ENCODE measurements at places on chromosomes 2 and 18.

DNA sequence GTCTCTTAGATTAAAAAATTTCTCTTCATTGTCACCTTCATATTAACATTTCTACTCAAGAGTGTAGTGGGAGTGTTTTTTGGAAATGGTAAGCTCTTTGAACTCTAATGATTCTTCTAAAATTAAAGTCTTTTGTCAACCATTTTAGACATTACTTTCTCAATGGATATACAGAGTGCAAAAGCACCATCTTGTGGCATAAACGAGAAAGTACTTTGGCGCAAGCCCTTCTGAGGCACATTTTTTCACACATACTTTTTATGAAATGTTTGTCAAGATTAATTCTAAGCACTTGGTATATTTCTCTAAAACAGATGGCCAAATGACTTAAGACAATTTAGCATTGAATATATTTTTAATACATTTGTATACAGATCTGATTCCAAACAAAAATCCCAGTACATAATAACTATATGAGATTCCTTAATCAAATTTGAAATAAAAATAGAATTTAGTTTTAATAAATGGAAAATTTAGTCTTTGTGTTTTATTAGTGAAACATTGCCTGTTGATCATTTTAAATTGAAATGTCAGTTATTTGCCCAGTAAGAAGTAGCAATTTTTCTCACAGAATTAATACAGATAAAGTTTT is 63.3 kb upstream of the GALNT5 start:
- peak; percentile 70 for DNase-seq

DNA sequence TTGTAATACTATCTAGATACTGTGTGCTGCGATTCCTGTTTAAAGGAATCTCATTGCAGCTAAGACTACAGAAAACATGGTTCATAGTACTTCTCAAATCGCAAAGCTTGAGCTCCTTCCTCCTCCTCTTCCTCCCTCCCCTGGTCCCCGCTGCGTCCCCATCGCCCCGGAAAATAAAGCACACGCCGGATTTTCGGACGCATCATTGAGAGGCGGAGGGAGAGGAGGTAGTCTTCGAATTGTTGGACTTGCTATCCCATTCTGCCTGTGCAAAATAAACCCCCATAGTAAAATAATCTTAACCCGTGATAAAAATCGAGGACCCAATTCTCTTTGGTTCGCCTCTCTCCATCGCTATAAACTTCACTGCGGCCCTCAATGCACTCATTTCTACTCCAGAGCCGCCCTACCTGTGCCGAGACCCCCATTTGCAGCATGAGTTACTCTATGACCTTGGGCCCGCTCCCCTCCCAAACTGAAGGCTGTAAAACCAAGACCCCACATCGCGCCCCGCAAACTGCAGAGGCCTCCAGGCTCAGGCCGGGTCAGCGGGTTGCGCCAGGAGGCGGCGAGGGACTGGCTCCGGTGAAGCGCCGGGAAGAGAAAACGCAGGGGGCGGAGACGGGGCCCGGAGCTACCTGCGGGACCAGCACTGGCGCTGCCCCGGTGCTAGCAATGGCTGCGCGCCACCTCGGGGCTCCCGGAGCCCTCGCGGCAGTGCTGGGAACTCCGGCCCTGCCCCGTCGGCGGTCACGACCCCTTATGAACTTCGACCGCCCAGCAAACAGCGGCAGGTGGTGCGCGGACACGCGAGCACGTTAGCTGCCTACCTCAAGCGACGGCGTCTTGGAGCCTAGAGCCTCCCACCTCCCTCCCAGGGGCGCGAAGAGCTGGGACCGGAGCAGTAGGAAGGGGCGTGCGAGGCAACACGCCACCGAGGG is 649 bp downstream of the ESCO1 start:
- no peak for DNase-seq

- DNase-seq = no peak
Observed at GRCh38 chr2:179826297-179826696, 35.1 kb downstream of the ZNF385B start.

DNA sequence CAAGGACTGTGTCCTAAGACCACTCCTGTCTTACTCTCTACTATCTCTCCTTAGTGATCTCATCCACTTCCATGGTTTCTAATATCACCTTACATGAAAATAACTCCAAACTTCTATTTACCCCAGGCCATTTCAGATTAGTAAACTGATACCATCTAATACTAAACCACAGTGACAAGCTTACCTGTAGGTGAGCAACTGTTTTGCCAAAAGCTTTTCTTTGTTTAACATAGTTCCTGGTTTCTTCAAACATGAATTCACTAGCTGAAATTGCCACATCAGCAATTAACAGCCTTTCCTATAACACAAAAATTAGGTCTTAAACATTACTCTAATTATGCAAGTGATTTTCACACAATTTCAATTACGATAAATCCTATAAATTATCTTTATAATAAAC is 22.1 kb downstream of the ACADL start:
- DNase-seq = no peak

- peak; percentile 91 for DNase-seq
Observed at GRCh38 chr2:171522052-171522787, at the start of gene CYBRD1. Gene CYBRD1 (plus strand): TSS chr2:171522474. CDS start chr2:171522546, 72 bp downstream.

DNA sequence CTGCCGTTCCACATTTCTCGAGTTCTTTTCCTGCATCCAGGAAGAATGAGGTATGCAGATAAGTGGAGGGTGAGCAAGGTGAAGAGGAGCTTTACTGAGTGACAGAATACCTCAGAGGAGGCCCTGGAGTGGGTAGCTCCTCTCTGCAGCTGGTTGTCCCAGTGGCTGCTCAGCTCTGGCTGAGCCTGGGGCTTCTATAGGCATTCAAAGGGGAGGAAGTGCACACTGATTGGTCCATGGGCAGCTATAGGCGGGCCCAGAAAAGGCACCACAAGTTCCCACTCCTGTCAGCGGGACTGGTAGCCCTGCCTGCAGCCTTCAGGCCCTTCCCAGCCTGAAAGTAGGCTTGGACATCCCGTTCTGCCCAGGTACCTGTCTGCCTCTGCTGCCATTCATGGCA is 94.7 kb downstream of the DOK6 start:
- DNase-seq = no peak

DNA sequence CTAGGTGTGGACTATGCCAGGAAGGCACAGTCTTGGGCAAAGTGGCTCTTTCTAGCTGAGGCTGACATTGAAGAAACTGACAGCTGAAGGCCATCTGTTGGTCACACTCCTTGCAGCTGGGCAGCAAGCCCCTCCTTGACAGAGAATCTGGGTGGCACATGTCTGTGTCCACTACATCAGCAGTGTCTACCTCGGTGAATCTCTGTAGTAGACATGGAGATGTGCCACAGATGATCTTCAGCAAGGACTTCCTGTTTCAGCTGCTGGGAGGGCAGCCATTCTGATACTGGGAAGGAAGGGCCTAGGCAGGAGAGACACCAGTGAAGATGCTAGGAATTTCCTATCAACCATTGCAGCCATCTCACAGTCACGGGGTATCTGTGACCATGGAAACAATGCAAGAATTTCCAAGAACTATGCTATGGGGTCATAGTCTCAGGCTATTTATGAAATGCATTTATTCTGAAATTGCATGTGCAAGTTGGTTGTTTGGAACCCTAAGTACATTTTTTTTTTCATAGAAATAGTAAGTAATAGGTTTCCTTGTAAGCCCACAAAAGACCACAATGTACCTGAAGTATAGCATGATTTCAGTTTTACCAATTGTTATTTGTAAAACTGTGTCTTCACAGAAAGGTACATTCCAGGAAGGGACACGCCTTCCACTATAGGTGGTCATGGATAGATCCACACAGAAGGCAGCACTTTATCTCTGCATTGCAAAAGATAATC is 63.8 kb upstream of the DARS1 start:
- no peak for DNase-seq

- DNase-seq = peak; percentile 52
Observed at GRCh38 chr2:167943897-167944296, 303.5 kb downstream of the STK39 start.

GRCh38 chr2:203340791-203341487 is 12.7 kb downstream of the ABI2 start:
- DNase-seq = peak; percentile 70

- no peak for DNase-seq
Observed at GRCh38 chr2:138711812-138712211, 68.4 kb downstream of the NXPH2 start.
